B cell (primary cell): ENCODE measurements at places on chromosomes 13 and 19. TPM values are rescaled to one million over a fixed set of nuclear protein-coding genes. Genes with fewer than 3 reads are reported as not detected.

The ZNF222 gene
- total RNA-seq: 7.5 and 9.1 TPM in 2 replicates

The CATSPERD gene
- total RNA-seq: not detected in 2 replicates

The RAD23A gene
- total RNA-seq: 89.0 and 100 TPM in 2 replicates

The CAPN12 gene
- 28.6 TPM in 2 replicates for total RNA-seq

The NOVA2 gene
- 0.19 TPM in 1 of 2 replicates, not detected in the other for total RNA-seq

The PSG2 gene
- total RNA-seq: not detected in 2 replicates

The SYNGR4 gene
- total RNA-seq: not detected in 2 replicates

The THSD1 gene
- 0.34 and 0.44 TPM in 2 replicates for total RNA-seq

The C13orf46 gene
- 4.8 and 5.4 TPM in 2 replicates for total RNA-seq

The ECSIT gene
- total RNA-seq: 45.6 and 56.7 TPM in 2 replicates

The SETDB2 gene
- total RNA-seq: 38.2 and 40.1 TPM in 2 replicates

The SRRM5 gene
- 0.63 and 0.64 TPM in 2 replicates for total RNA-seq

The LILRB5 gene
- total RNA-seq: 0.05 and 0.17 TPM in 2 replicates

The TYROBP gene
- total RNA-seq: 2.7 and 3.3 TPM in 2 replicates

The LIM2 gene
- not detected in 2 replicates for total RNA-seq

The C19orf67 gene
- total RNA-seq: 1.2 TPM in 1 of 2 replicates, not detected in the other

DNA sequence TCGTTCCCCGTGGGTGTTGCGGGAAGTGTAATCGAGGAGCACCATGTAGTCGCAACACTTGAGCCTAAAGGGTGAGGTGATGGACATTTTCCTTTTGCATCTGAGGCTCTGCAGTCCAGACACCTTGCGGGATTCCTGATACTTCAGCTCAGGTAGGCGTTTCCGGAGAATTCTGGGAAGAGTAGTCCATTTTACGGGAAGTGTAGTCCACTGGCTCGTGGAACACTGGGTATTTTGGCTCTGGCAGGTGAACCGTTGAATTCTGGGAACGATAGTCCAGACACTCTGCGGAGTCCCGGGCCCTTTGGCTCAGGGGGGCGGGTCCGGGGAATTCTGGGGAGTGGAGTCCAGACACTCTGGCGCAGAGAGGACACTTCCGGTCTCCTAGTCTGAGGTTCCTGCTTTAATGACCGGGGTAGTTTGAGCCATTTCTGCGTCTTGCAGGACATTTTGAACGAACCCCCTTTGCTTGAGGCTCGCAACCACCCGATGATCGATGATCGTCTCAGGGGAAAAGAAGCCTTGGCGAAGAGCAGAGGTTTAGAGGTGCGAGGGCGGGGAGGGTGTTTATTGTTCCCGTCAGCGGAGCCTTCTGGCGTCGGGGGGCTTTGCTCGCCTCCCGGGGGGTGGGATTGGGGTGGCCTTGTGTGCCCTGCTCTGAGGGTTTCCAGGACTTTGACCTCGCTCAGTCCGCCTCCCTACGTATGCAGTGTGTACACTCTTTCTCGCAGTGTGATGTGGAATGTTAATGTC lies at the start of gene ZNF223:
TSS of gene ZNF223 (plus strand) at position 387 of the 753 bp plus-strand sequence. CDS start 3,141 bp downstream, outside the sequence.
- H3K36me3 ChIP-seq: no peaks in the 10 kb centered on the region
- peaks cover 22% of the 10 kb centered on the region for H3K4me1 ChIP-seq

DNA sequence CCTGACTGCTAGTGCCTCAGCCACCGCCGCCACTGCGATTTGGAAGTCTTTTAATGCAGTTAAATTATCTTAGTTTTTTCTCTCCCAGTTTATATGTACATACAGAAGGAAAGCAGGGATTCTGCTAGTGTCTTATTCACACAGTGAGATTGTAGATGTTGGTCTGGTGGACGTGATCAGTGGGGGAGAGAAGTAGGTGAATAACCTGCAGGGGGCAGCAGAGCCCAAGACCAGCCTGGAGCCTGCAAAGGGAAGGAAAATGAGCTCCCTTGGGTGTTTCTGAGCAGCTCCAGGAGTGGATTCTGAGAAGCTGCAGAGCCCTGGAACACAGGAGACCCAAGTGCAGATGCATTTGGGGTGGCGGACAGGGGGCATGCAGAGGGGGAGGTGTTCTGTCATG lies 26.3 kb downstream of the ZNF844 start:
- peaks cover 14% of the 10 kb centered on the region for H3K4me1 ChIP-seq
- H3K4me3 ChIP-seq: no peak overlapping the region
- H3K36me3 ChIP-seq: no peaks in the 10 kb centered on the region
- H3K27ac ChIP-seq: no peak overlapping the region
- DNase-seq: peak; percentile 65

GRCh38 chr13:24250376-24251057 lies 58.9 kb upstream of the C1QTNF9 start:
- peaks cover 14% of the 10 kb centered on the region for H3K4me1 ChIP-seq
- H3K27me3 ChIP-seq: no peaks in the 10 kb centered on the region
- H3K36me3 ChIP-seq: no peaks in the 10 kb centered on the region
- no peak overlapping the region for H3K4me3 ChIP-seq
- H3K27ac ChIP-seq: no peak overlapping the region
- DNase-seq: no peak

- peak; percentile 80 for DNase-seq
- H3K4me3 ChIP-seq: peak overlapping the region; percentile 47
- peaks cover 46% of the 10 kb centered on the region for H3K27me3 ChIP-seq
- H3K36me3 ChIP-seq: no peaks in the 10 kb centered on the region
- peaks cover 25% of the 10 kb centered on the region for H3K4me1 ChIP-seq
Observed at GRCh38 chr13:113153810-113154748, 4.4 kb upstream of the PROZ start.

- no peaks in the 10 kb centered on the region for H3K4me1 ChIP-seq
- no peaks in the 10 kb centered on the region for H3K36me3 ChIP-seq
- no peak within 1 kb of the TSS for H3K4me3 ChIP-seq
- DNase-seq: no peak
- H3K27ac ChIP-seq: no peak within 1 kb of the TSS
Observed at GRCh38 chr19:3708207-3708931, at the start of gene TJP3. TJP3 (plus strand) TSS chr19:3708384; CDS start chr19:3728433, 20,049 bp downstream.

DNA sequence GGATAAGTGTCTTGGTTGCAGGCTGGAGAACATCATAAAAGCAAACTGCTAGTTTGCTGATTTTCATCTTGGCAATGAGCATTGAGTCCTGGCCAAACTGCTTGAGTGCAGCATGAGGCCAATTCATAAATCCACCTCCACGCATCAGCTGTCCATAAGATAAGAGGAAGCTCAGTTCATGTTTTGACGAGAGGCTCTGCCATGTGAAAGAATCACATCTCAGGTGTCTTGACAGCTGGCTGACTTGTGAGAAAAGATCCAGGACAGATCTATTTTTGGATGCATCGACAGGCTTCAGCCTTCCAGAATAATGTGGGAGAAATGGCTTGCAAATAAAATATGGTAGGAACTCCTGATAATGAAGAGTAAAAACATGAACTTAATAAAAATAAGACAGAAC lies 5.4 kb upstream of the ZNF682 start:
- peaks cover 2% of the 10 kb centered on the region for H3K4me1 ChIP-seq
- no peak overlapping the region for H3K27ac ChIP-seq
- H3K36me3 ChIP-seq: no peaks in the 10 kb centered on the region
- DNase-seq: no peak
- H3K27me3 ChIP-seq: no peaks in the 10 kb centered on the region
- H3K4me3 ChIP-seq: no peak overlapping the region

DNA sequence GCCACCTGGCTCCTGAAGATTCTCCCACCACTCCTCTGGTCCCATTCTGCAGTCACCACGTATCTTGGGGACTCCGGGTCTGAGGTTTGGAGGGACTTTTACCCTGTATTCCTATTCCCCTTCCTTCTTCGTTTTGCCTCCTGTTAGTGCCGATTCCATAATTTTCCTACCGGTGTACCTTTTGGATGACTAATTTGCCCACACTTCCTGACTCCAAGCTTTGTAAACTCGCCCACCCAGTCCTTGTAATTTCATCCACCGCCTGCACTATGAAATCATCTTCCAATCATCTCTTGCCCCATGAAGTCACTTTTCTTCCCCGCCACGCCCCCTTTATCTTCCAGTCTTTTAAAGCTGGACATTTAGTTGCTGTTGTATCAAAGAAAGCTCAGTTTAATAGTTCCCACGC lies 572 bp downstream of the UCHL3 start:
- peaks cover 5% of the 10 kb centered on the region for H3K36me3 ChIP-seq
- H3K4me3 ChIP-seq: peak overlapping the region; percentile 92
- peak overlapping the region; percentile 92 for H3K27ac ChIP-seq
- peaks cover 15% of the 10 kb centered on the region for H3K4me1 ChIP-seq
- DNase-seq: no peak
- H3K27me3 ChIP-seq: no peaks in the 10 kb centered on the region

- DNase-seq: no peak
- no peak overlapping the region for H3K4me3 ChIP-seq
- H3K4me1 ChIP-seq: peaks cover 69% of the 10 kb centered on the region
- no peaks in the 10 kb centered on the region for H3K27me3 ChIP-seq
- no peaks in the 10 kb centered on the region for H3K36me3 ChIP-seq
Observed at GRCh38 chr13:46571189-46571908, 18.4 kb downstream of the LRCH1 start.

DNA sequence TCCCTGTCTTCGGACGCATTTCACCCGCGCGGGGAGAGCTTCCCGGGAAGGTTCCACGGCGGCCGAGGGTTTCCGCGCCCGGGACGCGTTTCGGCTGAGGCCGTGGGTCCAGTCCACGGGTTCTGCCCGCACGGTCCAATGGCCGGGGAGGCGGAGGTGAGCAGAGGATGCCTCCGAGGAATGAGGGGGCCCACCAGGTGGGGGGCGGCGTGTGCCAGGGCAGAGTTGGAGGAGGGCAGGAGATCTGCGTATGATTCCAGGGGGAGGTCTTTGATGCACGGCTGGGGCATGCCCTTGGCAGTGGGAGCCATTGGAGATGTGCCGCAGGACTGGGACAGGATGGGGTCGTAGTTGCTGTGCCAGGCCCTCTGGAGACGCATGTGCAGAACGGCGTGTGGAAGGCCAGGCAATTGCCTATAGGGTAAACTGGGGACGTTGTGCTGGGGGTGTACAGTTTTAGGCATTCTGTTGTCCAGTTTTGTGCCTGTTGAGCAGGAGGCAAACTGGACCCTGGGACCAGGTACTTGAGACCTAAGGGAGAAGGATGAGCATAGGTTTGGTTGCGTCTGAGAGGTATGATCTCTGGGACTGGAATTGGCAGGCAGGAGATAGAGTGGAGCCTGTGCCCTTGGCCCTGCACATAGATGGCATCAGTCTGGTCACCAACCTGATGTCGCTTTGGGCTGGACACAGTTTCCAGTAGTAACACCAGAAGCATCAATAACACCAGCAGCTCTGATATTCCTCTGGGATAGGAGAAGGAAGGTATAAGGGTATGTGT lies 751 bp downstream of the ZNF584 start:
- H3K27ac ChIP-seq: peak overlapping the region; percentile 82
- no peaks in the 10 kb centered on the region for H3K36me3 ChIP-seq
- H3K4me1 ChIP-seq: peaks cover 11% of the 10 kb centered on the region
- no peaks in the 10 kb centered on the region for H3K27me3 ChIP-seq

DNA sequence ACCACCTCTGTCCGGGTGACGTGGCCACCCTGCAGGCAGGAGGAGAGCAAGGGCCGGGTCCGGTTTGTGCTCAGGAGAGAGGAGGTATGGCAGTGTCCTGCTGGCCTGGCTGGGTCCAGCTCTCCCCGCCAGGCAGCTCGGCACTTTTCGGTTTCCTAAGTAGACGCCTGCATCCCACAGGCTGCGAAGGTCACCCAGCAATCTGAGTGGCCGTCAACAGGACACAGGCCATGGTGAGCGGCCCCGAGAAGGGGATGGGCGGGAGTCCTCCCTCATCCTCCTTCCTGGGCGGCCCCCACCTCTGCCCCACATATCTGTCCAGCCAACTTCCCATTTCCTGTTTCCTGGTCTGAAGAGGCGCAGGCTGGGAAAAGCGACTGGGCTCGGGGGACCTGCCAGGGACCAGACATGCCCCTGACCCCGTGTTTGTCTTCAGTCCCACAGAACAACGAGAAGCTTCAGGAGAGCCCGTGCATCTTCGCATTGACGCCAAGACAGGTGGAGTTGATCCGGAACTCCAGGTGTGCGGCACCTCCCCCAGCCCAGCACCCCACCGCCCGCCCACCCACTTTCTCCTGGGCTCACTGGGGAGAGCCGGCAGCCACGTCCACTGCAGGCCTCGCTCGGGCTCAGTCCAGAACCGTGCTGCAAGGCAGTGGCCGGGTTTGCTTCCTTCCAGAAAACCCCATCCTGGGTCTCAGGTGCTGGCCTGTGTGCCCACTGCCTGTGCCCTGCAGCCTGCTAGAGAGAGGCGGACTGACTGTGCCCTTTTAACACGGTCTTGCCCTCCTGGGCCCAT lies 16.3 kb downstream of the PIAS4 start:
- DNase-seq: no peak
- H3K4me1 ChIP-seq: no peaks in the 10 kb centered on the region
- no peaks in the 10 kb centered on the region for H3K27me3 ChIP-seq
- peaks cover 15% of the 10 kb centered on the region for H3K36me3 ChIP-seq

- no peaks in the 10 kb centered on the region for H3K4me1 ChIP-seq
- no peaks in the 10 kb centered on the region for H3K36me3 ChIP-seq
- no peaks in the 10 kb centered on the region for H3K27me3 ChIP-seq
- H3K4me3 ChIP-seq: no peak overlapping the region
- no peak overlapping the region for H3K27ac ChIP-seq
Observed at GRCh38 chr13:22883262-22883840, 297.4 kb upstream of the SGCG start.

GRCh38 chr13:100547791-100548201 lies 40.8 kb downstream of the GGACT start:
- no peak overlapping the region for H3K4me3 ChIP-seq
- DNase-seq: no peak
- no peaks in the 10 kb centered on the region for H3K36me3 ChIP-seq

- DNase-seq: no peak
- no peak overlapping the region for H3K4me3 ChIP-seq
- no peaks in the 10 kb centered on the region for H3K4me1 ChIP-seq
- no peak overlapping the region for H3K27ac ChIP-seq
- no peaks in the 10 kb centered on the region for H3K36me3 ChIP-seq
Observed at GRCh38 chr19:53703361-53703760, 71.6 kb downstream of the DPRX start.

GRCh38 chr19:3768015-3768747 lies 3.8 kb downstream of the RAX2 start:
- H3K4me3 ChIP-seq: no peak overlapping the region
- DNase-seq: no peak
- H3K27me3 ChIP-seq: no peaks in the 10 kb centered on the region
- H3K4me1 ChIP-seq: peaks cover 4% of the 10 kb centered on the region
- H3K27ac ChIP-seq: no peak overlapping the region

- H3K4me1 ChIP-seq: no peaks in the 10 kb centered on the region
- no peaks in the 10 kb centered on the region for H3K36me3 ChIP-seq
- H3K4me3 ChIP-seq: no peak overlapping the region
- no peak overlapping the region for H3K27ac ChIP-seq
- no peak for DNase-seq
Observed at GRCh38 chr13:103884101-103884723, 818.0 kb upstream of the SLC10A2 start.
